ENCODE measurements at places on chromosomes 2 and 18.

- no peak for DNase-seq
These were observed 216.4 kb upstream of the OSR1 start for GRCh38 chr2:19574778-19575260.

GRCh38 chr2:50374711-50375110, 657.2 kb downstream of the NRXN1 start:
- no peak for DNase-seq

DNA sequence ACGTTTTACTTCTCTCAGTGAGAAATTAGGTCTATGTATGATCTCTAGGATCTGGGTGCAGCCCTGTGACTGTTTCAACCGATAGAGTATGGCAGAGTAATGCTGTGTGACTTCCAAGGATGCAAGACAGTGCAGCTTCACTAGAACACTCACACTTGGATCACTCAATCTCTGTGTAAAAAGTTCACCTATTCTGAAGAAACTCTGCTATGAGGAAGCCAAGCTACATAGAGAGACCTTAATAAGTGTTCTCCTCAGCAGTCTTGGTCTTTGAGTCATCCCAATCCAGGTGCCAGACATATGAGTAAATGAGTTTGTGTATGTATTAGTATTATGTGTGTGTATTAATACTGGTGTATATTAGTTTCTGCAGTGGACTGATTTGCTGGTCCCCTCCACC, 335.0 kb downstream of the NR4A2 start:
- no peak for DNase-seq

DNA sequence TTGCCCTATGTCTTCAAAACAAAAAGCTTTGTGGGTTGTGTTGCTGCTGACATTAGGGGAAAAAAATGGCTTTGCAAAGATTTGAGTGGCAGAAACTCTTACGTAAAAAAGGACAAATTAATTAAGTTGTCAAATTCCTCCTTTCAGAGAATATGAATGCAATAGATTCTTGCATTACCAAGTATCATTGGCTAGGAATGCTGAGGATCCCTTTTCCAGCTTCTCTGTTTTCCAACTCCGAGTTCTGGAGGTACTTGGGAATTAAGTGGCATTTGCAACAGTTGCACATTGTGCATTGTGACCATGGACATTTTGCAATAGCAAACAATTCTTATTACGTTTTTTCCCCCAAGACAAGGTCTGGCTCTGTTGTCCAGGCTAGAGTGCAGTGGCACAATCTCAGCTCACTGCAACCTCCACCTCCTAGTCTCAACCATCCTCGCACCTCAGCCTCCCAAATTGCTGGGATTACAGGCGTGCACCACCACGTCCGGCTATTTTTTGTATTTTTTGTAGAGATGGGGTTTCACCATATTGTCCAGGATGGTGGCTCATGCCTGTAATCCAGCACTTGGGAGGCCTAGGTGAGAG, 29.9 kb upstream of the PPP1CB start:
- no peak for DNase-seq

DNA sequence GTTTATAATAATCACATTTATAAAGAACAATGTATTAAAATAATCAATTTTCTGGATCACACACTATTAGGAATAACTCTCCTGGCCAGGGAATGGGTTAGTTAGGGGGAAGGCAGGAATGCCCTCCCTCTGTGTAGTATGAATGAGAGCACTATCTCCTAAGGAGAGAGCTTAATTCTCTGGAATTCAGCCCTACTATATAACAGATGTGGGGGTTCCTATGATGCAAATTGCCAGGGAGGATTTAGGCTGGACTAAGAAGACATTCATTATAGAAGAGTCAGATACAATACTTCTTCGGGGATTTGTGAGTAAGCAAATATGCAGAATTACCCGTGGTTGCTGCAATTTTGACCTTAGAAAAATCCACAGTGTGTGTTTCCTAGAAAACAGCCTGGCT, 250.1 kb upstream of the VRK2 start:
- no peak for DNase-seq

- DNase-seq: no peak
These were observed 329.7 kb upstream of the ZEB2 start for GRCh38 chr2:144849612-144850011.

DNA sequence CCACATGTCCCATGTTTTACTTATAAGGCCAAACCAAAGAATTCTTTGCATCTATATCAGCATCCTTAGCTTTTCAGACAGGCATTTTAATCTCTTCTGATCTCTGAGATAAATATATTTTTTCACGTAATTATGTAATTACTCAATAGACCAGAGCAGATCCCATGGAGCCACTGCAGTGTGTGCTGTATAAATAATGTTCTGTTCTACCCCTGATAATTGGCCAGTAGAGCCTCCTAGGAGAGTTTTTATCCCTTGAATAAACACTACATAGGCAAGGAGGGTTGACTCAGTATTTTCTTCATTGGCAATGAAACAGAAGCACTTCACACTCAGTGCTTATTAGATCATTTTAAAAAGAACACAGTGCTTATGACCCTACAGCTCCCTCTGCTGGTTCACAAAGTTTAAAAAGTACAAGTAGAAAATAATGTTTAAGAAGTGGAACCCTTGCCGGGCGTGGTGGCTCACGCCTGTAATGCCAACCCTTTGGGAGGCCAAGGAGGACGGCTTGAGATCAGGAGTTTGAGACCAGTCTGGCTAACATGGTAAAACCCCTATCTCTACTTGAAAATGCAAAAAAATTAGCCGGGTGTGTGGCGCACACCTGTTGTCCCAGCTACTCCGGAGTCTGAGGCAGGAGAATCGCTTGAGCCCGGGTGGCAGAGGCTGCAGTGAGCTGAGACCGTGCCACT, 91.9 kb downstream of the PPP1R1C start:
- no peak for DNase-seq

GRCh38 chr2:180647221-180647620, 333.2 kb upstream of the UBE2E3 start:
- DNase-seq: no peak
